ENCODE measurements at places on chromosomes 12 and 14.

- no peak for DNase-seq
Observed at GRCh38 chr12:49079793-49080192, 10.0 kb upstream of the RHEBL1 start.

GRCh38 chr12:85552461-85552860 is 272.4 kb downstream of the ALX1 start:
- no peak for DNase-seq

- no peak for DNase-seq
Observed at GRCh38 chr12:58576916-58577315, 343.4 kb downstream of the LRIG3 start.

DNA sequence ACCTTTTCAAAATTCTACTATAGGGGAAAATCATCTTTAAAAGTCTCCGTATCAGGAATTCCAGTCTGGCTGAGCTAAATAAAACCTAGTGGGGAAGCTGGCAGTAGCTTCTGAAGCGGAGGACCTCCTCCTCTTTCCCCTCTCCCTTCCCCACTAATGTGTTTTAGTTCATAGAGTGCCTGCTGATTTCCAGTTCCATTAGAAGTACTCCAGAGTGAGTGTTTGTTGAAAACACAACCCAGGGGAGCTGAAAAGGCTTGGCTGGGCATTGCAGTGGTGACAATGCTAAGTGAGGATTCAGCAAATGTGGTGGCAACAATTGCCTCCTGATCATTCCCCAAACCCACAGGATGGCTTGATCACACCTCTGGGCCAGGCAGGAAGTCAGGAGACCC is 144.2 kb upstream of the FRMD6 start:
- no peak for DNase-seq

- DNase-seq = no peak
Observed at GRCh38 chr14:51884086-51884927, 23.9 kb downstream of the GNG2 start.

DNA sequence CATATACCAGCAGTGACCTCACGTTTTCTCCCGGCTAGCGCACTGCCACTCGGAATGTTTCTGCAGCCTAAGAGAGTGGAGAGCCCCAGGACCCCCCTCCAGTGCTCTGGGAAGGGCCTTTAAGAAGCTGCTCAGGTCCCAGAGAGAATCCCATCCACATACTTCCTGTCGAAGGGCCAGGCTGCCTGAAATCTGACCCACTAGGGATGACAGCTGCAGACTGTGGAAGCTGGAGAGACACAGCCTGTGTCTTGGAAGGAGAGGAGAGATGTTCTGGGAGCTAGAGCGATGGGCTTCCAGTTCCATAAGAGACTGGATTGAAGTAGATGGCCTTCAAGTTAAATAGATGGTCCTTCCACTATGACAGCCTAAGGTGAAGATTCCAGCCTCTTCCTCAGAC is 54.4 kb downstream of the IQSEC3 start:
- DNase-seq = no peak

DNA sequence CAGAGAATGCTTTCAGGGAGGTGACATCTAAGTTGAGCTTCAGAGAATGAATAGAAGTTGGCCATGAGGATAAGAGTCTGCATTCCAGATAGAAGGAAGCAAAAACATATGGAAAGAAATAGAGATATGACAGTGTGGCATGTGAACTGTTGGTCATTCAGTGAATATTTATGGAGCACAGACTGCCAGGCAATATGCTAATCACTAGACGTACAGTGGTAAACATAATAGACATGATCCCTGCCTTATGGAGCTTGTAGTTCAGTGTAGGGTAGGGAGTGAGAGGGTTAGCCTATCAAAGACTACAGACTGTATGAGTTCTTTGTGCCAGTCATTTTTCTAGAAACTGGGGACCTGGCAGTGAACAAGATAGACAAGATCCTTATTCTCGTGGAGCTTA is 53.9 kb downstream of the VEZT start:
- DNase-seq = no peak

- peak; percentile 83 for DNase-seq
Observed at GRCh38 chr14:68577802-68578541, 214.9 kb downstream of the ZFP36L1 start.

GRCh38 chr14:22906073-22906472 is 12.9 kb downstream of the RBM23 start:
- DNase-seq = no peak

DNA sequence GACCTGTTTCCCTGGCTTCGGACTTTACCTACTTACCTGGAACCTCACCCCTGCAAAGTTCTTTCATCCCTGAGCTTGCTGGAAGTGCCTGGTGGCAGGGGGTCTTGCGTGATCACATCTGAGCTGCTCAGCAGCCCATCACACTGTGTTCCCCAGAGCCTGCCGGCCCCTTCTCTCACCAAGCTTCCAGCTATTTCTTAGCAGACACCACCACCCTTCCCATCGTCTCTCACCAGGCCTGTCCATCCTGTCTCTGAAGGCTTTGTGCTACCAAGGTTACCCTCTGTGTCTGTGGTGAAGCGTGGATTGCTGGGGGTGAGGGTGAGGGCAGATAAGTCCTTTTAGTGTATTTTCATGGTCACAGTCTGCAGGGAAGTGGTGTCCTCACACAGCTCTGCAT is 78.8 kb upstream of the NRXN3 start:
- no peak for DNase-seq

DNA sequence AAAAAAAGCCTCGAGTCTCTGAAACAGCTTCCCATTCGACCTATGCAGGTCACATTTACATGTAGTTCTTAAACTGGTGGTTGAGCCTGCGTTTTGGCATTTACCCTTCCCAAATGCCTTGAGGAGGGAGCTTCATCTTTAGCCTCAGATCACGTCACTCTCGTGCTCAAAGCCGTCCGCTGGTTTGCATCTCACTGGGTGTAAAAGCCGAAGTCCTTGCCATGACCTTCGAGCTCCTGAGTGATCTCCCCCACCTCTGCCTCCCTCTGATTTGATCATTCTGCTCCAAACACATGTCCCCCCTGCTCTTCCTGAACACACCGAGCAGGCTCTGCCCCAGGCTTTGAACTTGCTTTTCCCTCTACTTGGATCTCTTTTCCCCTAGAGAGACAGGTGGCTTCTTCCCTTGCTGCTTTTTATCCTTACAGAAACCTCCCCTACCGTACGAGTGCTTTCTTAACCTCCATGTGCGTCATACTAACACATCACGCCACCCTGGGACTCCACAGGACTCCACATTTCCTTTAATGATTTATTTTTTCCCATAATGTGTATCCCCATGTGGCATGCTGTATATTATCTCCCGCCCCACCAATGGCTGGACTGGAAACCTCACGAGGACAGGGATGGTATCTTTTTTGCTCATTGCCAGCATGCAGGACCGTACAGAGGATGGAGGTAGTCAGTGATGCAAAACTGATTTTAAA is 610.7 kb downstream of the VRK1 start:
- no peak for DNase-seq

- DNase-seq = no peak
Observed at GRCh38 chr14:100222224-100223093, 16.5 kb upstream of the YY1 start.

- no peak for DNase-seq
Observed at GRCh38 chr12:69095765-69096477, 143.4 kb upstream of the CPSF6 start.

DNA sequence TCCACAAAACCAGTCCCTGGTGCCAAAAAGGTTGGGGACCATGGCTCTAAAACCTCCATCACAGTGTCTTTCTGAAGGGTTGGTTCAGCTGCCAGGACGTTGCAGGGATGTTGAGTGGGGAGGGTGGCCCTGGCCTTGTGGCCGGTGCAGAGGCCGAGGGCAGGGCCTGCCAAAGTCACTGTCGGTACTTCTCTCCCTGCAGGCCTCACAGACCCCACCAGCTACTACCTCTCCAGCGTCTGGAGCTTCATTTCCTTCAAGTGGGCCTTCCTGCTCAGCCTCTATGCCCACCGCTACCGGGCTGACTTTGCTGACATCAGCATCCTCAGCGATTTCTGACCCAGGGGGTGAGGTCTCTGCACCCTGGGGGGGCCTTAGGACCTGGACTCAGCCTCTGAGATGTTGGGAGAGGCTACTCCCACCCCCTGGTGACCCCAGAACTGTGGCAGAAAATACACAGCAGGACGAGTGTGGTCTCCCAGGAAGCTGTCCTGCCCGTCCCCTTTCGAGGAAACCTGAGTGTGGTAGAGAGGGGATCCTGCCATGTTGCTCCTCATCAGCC is 7.0 kb downstream of the SLC48A1 start:
- DNase-seq = no peak

GRCh38 chr12:84135586-84136279 is 776.9 kb downstream of the SLC6A15 start:
- DNase-seq = no peak

DNA sequence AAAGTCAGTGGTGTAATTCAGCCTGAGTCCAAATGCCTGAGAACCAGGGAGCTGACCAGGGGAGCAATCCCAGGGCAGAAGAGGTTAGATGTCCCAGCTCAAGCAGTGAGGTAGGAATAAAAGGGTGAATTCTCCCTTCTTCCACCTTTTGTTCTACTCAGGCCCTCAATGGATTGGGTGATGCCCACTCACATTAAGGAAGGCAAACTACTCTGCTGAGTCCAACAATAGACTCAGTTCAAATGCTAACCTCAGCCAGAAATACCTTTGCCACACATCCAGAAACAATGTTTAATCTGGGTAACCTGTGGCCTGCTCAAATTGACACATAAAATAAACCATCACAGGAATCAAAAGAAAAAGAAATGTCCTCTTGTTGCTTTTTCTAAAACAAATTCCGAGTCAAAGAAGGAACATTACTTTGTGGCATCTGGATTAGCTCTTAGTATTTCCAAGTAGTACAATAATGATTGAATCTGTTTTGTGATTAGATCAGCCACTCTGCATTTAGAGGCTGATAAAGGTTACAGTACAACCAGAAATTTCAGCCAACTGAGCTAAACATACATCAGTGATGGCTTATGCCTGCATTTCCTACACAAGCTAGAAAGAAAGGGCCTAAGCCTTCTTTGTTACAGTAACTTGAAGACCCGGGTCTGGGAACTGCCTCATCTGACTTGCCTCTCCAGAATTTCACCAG is 43.6 kb upstream of the TRIM9 start:
- DNase-seq = no peak

DNA sequence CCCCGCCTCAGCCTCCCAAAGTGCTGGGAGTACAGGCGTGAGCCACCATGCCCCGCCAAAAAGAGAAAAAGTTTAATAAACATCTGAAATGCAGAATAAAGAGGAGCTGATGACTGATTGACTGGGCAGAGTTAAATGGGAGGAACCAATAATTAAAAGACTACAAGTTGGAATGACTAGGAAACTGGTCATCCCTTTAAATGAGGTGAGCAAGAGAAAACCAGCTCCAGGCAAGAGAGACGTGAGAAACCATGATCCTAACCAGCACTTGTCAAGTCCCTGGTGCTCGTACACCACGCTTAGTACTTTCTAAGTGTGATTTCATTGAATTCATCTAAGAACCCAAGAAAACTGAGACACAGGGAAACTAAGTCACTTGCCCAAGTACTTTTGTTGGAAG is 47.9 kb downstream of the MAP1LC3B2 start:
- DNase-seq = no peak
